NCI-H2081 treated with DMSO at 0.1 percent for 48 hours (cell line): ENCODE measurements at places on chromosomes 11 and 22.

DNA sequence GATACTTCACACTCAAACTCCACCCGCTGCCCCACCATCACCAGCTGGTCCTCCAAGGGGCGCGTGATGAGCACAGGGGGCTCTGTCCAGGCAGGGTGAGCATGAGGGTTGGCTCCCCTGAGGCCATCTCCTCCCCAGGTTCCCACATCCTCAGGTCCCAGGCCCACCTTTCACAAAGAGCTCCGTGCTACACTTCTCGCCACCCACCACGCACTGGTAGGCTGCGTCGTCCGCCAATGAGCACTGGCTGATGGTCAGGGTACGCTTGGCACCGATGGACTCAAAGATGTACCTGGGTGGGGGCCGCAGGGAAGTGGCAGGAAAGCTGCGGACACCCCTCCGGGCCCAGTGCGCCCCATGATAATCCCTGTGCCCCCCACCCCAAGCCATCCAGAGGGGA is 9.6 kb downstream of the MYBPC3 start:
- DNase-seq: no peak

GRCh38 chr11:108734956-108735559 is 70.2 kb downstream of the DDX10 start:
- DNase-seq: no peak

GRCh38 chr11:72719551-72719950 is 32.7 kb downstream of the ARAP1 start:
- DNase-seq: no peak

DNA sequence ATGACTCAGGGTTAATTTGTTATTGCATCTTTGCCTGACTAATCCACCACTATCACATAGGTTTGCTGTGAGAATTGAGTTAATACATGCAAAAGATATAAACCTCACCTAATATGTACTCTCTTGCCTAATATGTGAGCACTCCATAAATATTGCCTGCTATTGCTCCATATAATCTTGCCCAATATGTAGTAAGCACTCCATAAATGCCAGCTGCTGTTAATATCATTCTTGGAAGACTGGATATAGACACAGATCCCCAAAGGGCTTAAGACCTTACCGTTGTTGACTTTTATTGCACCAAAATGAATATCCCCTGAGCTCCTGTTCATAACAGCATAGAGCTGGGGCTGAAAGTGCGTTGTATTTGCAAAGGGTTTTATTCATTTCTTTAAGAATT is 27.0 kb upstream of the LRRC55 start:
- DNase-seq: no peak

GRCh38 chr11:72897506-72897905 is 83.3 kb downstream of the ATG16L2 start:
- DNase-seq: no peak

DNA sequence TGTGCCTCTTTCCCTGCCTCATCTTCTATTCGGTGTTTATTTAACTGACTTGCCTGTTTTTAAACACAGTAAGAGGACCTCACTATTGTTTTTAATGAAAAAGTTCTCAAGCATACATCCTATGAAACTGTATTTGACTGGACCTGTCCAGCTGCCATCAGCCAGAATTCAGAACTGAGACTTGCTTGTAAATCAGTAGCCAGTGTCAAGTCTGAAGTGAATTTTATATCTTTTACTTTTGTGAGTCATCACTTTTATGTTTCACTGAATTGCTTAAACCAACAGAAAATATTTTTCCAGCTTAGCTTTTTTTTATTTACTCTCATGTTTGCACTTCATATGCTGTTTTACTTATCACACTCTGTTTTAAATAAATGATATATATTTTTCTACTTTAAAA is 88.3 kb downstream of the LUZP2 start:
- no peak for DNase-seq
